ENCODE measurements at places on chromosomes 6 and 20.

- no peak for DNase-seq
Measured at GRCh38 chr6:26225848-26226578, 138.8 kb downstream of the HFE start.

- DNase-seq: peak; percentile 66
Measured at GRCh38 chr6:19024737-19025136, 637.6 kb downstream of the RNF144B start.

- no peak for DNase-seq
Measured at GRCh38 chr20:23094213-23094896, 8.2 kb upstream of the CD93 start.

DNA sequence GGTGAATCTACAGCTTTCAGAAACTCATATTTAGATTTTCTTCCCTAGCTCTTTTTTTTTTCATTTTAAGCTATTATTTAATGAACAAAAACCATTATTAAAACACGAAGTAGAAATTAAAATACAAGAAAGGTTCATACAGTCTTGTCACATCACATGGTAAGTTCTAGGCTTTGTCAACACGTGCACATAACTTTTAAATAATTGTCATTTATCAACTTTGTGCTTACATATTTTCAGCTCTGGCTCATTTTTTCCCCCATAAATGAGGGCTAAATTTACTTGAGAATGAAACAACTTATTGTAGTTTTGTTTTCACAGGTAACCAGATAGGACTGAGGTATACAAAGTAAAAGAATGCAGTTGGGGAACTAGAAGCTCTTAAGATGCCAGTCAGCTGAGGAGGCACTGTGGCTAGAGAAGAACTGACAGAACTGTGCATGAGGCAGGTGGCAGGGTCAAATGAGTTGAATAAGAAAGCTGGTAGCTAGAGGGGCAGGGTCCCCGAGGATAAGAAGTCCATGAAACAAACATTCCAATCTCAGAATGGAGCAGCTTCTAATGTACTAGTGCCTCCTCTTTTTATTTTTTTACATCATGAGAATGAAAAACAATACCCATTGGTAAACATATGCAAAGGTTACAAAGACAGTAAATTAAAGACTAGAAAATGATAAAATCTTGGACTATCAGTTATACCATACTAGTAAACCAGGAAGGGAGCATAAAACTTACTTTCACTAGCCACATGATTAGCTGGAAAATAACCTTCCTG, 141.5 kb downstream of the MYB start:
- DNase-seq: no peak

DNA sequence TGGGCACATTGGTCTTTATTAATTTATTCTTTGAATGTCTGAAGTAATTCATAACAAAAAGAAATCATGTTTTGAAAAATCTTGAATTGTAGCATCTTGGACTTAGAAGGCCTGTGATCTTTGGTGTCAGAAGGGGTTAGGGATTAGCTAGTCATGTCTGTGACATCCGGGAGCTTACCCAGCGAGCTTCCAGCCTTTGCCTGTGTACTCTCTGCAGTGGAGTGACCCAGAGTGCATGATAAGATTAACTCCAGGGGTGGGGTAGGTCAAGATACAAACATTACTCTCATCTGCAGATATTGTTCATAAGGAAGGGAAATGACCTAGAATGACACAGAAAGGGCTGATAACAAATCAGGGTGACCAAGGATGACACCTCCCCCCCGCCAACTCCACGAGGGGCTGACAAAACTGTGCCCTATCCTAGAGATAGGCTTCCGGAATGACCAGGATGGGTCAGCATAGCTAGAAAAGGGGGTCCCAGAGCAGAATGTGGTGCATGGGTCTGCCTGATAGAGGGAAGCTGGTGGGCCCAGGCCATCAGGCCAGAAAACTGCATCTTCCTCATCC, 56.6 kb upstream of the BLCAP start:
- DNase-seq: no peak

- no peak for DNase-seq
Measured at GRCh38 chr6:35056952-35057351, 84.2 kb downstream of the TCP11 start.

- DNase-seq: no peak
Measured at GRCh38 chr6:110170081-110170480, 9.4 kb downstream of the WASF1 start.

- DNase-seq: peak; percentile 86
Measured at GRCh38 chr20:444862-445426, 17.4 kb downstream of the TBC1D20 start.

- DNase-seq: no peak
Measured at GRCh38 chr6:159766906-159767305, 5.1 kb downstream of the ACAT2 start.

DNA sequence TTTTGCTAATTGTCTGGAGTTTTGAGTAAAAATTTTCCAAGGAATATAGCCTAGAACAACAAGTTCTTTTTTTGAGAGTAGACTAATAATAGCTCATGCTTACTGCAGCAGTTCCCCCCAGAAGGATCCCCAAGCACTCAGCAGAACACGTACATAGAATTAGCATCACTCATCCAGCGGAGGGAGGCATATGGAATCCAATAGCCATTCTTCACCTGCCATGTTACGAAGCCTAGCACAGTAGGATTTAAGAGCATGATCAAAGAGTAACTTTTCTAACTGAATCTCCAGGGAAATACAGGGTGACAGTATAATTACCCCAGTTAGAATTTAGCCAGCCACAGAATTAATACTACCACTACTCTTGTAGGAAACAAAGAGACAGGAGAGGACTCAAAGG, 511.7 kb upstream of the NOX3 start:
- no peak for DNase-seq

DNA sequence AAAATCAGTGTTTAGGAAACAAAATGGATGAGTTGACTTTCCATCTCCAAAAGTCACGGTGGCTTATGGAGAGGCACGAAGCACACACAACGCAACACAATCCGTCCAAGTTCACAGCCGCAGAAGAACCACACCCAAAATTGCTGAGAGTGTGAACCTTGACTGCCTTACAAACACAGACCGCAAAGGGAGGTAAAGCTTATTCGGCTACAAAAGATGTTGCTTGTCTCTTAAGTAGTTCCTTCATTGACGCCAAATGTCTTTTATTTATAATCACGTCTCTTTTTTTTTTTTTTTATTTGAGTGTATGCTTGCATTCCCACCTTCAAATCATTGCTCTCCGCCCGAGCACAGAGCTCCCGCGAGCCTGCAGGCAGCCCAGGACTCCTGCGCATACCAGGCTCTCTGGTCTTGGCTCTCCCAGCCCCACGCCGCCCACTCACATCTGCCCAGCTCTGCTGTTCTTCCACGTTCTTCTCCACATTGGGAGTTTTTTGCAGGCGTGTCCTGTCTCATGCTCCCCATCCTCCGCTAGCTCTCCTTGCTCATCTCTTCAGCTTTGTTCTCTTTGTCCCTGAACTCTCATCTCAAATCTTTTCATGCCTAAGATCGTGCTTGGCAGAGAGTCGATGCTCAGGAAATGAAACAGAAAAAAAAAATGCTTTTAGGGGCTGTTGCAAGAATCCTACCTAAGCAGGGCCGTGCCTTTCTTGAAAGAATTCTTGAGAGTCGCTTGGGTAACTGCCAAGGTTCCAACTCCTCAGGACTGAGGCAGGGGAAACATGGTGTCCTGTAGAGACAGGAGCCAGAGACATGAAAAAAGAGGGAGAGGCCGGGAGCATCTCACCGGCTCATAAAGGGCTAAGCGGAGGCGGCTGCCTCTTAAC, 25.8 kb downstream of the LY86 start:
- DNase-seq: peak; percentile 60

- DNase-seq: no peak
Measured at GRCh38 chr6:120873125-120873865, 461.0 kb downstream of the TBC1D32 start.

GRCh38 chr20:45626540-45626939, 3.0 kb upstream of the WFDC10A start:
- no peak for DNase-seq

DNA sequence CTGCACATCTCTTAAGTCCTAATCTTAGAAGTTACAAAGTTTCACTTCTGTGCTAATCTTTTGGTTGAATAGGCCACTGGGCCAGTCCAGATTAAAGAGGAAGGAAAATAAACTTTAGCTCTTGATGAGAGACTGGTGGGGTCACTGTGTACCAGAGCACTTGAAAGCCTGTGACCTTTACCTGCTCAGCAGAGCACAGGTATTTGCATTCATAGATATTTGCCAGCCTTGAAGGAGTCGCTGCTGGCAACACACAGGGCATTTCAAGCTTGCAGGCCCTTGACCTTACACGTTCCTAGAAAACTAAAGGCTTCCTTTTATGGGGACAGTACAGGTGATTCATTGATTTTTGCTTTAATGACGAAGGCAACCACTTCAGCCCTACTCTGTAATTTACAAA, 108.4 kb upstream of the SLC22A23 start:
- no peak for DNase-seq

DNA sequence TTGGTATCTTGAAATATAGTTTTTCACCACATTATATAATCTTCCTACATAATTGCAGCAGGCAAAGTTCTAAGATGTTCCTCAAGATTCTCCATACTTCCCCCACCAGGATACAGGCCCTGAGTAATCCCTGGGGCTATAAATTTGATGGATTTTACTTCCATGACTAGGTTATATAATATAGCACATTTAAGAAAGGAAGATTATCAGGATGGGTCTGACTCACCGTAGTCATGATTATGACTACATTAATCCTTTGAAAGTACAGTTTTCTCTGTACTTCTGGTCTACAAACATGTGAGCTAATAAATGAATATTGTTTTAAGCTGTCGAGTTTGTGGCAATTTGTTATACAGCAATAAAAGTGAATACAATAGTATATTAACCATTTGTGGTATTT, 122.5 kb downstream of the MACROD2 start:
- no peak for DNase-seq

DNA sequence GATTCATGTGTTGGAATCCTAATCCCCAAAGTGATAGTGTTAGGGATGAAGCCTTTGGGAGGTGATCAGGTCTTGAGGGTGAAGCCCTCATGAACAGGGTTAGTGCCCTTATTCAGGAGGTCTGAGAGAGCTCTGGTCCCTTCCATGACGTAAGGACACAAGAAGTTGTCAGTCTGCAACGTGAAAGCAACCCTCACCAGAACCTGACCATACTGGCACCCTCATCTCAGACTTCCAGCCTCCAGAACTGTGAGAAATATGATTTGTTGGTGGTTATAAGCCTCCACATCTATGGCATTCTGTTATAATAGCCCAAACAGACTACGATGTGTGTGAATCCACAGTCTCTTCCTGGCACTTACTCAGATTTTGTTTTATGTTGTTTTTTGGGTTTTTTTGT, 90.7 kb downstream of the TRERF1 start:
- DNase-seq: no peak

DNA sequence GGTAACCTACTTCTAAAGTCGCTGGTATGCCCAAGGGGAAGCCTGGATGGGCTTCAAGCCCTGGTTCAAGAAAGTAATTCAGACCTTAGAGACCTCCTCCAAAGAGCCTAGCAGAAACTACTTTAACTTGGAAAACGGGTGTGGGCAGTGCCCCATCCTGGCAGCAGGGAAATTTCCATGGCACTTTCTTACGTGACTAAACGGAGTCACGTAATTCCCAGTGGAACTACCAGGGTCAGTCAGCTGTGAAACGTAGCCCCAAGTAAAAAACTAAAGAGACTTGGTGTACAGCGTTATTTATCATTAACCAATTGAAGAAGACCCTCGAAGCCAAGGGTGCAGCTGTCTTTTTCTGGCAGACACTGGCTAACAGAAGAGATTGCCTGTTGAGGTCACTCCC, 114.0 kb downstream of the RCAN2 start:
- no peak for DNase-seq

GRCh38 chr6:97850458-97851212, 567.6 kb upstream of the MMS22L start:
- no peak for DNase-seq

GRCh38 chr6:57822896-57823358, 505.5 kb downstream of the PRIM2 start:
- DNase-seq: no peak

DNA sequence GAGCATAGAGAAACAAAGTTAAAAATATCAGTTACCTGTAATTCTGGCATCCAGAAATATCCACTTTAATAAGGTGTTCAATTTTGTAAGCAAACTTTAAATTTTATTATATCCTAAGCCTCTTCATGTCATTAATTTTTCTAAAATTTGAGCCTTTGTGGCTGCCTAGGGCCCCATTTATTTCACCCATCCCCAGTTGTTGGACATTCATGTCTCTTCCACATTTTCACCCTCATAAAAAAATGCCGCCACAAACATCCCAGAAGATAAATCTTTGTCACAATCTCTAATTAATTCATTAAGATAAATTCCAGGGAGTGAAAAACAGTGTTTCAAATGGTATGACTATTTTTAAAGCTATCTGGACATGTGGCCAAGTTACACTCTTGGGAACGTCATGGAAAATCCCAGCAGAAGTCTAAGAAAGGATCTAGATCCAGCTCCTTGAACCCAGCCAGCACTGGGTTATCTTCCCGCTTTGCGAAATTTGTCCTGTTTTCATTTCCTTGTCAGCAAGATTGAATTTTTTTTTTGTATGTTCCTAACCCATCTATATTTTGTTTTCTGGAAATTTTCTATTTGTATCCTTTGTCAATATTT, 97.2 kb downstream of the TMEM242 start:
- DNase-seq: no peak

- peak; percentile 80 for DNase-seq
Measured at GRCh38 chr6:35737413-35738211, 780 bp downstream of the ARMC12 start.

GRCh38 chr6:69232496-69232895, 564.3 kb downstream of the LMBRD1 start:
- no peak for DNase-seq

- DNase-seq: no peak
Measured at GRCh38 chr6:76862936-76863335, 600.4 kb downstream of the HTR1B start.

DNA sequence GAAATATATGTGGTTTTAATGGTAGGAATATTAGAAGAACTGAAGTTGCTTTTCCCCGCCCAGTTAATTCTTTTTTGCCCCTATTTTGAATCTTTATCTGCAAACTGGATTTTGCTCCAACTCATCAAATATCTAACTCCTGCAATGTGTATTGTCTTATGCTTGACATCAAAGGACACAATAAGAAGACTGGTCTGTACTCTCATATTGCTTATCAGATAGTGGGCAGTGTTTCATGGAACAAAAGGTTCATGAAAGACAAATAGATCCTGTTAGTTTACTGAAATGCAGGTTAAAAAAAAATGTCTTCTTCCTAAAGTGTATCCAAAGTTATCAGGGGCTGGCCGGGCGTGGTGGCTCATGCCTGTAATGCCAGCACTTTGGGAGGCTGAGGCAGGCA, 27.7 kb upstream of the GTF3C6 start:
- no peak for DNase-seq

GRCh38 chr6:67558985-67559384, 1076.1 kb upstream of the ADGRB3 start:
- DNase-seq: no peak

All from MCF 10A (cell line).